ENCODE measurements at places on chromosomes 12 and 14.
A peak's percentile ranks its signal among the peaks of the same experiment; 100 is the strongest.

DNA sequence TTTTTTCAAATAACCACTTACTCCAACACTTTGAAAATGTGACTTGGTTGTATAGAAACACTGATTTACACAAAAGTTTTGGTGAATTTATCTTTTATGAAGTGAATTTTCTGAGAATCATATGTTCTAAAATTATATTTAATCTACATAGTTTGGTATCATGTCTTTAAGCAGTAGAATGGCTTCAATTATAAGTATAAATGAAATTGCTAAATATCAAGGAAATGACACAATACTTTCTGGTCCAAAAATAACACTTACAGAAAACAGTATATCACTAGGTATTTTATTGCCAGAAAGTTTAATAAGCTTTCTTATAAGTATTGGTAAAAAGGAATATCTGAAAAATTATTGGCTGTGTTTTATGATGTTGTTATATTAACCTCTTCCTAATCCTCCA is 90.9 kb downstream of the SRGAP1 start:
- no peak for DNase-seq

DNA sequence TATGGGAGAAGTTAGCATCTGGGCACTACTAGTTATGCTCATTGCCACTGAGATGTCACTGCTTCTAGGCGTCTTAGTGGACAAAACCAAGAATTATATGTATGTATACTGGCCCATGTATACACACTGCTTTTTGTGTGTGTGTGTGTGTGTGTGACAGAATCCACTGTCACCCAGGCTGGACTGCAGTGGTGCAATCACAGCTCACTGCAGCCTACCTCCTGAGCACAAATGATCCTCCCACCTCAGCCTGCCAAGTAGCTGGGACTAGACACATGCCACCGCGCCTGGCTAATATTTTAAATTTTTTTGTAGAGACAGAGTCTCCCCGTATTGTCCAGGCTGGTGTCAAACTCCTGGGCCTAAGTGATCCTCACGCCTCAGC is 25.2 kb downstream of the LIMA1 start:
- no peak for DNase-seq

DNA sequence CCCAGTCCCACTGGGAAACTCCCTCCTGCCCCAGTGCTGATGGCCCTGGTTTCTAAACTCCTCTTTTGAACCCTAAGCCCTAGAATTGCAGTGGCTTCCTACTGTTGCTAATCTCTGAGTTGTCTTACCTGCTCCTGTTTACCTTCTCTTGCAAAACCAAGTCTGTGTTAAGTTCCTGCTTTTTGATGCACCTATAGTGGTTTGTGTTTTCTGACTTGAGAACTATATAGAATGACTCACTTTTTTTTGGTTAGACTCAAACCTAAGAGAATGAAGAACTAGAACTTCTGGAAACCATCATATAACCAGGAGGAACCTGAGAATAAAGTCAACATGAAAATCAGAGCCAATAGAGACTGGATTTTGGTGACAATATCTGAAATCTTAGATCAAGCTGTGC is 5.5 kb upstream of the GAS2L3 start:
- no peak for DNase-seq

DNA sequence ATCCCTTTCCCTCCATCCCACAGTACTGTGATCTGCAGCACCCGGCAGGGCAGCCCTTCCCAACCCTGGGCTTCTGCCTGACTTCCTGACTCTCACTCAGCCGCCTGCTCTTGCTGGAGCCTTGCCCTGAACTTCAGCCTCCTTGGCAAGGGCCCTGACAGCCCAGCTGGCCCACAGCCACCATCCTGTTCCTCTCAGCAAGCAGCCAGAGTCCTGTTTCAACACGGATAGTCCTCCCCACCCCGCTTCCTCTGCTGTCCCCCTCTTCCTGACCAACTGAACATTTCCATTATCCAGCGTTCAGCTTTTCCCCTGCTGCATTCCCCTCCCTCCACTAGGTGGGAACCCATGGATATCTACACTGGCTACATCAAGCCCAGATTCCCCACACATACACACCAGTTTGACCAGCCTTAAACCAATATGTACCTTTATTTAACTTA is 74.0 kb upstream of the MDM1 start:
- no peak for DNase-seq

DNA sequence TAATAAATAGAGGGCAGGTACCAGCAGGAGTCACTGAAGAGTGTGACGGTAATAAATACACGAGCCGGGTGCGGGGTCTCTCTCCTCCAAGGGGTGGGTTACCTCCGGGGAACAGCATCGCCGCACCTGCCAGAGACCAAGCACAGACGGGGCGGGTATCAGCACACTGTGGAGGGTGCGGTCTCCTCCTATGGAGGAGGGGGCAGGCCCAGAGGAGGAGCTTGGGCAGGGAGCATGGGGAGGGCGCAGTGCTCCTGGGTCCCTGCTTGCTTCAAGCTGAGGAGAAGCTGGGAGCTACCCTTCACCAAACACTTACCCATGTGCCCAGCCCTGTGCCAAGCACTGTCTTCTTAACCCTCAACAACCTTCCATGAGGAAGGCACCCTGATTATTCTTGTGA is 12.8 kb downstream of the PGF start:
- DNase-seq = no peak

- DNase-seq = no peak
These were observed 36.9 kb upstream of the AP4S1 start for GRCh38 chr14:30988509-30988908.

GRCh38 chr14:103762036-103762435 is 46.4 kb downstream of the ZFYVE21 start:
- no peak for DNase-seq

GRCh38 chr14:72942934-72943333 is 16.7 kb downstream of the DCAF4 start:
- DNase-seq = no peak

- DNase-seq = no peak
These were observed 26.5 kb downstream of the PACS2 start for GRCh38 chr14:105340821-105341733.

DNA sequence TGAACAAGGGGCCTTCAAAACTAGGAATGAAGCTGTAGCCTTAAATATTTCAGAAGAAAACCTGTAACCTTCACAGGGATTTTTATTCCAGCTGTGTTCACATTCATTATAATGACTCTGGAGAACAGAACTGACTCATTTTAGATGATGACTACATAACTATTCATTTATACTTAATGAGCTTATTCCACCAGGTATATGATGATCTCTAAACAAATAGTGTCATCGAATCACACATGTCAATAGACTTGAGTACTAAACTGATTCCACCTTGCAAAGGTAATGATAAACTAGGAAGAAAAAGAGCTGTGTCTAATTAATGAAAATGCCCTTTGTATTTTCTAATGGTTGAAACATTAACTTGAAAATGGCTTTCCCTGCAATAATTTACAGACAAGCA is 433.2 kb downstream of the PDZRN4 start:
- DNase-seq = peak; percentile 89

DNA sequence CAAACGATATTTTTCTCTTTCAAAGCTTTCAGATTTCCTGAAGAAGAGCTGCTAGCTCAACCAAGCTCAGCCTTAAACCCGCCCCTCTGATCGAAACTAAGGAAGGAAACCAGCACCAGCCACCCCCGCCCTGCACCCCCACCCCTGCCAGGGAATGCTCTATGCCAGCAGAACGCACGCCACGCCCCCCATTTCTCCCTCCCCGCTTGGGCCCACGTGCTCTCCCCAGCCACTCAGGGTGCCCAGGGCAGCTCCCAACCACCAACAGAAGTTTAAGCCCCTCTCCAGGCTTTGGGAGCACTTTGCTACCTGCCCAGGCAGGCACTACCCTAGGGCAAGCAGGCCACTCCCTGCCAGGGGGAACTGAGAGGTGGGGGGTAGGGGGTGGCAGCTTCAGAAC is 18.8 kb upstream of the KRT78 start:
- no peak for DNase-seq
